ENCODE measurements at places on chromosomes 2 and 18.

DNA sequence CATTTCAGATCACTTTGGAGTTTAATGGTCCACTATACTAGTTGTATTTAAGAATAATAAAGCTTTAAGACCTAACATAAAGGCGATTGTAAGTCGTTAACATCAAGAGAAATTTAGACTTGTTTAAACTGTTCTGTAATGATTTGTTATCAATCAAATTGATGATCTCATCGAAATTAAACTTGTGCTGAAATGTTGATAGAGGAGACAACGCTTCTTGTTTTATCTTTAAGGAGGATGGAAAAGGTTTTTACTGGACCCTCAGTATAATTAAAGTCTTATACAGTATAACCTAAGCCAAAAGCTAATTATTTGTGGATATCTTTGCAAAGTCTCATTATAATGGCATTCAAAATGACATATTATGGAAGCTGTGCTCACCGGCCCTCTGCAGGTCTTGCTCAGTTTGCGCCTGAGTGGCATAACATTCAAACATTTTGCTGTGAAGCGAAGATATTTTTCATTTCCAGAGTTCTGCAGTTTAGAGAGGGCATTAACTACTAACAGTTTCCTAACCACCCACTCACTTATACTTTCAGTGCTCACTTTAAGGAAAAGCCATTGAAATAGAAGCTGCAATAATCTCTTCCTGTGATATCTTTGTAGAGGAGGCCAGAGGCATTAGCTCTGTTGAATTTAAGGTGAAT lies 1.4 kb upstream of the SERTAD2 start:
- DNase-seq = no peak

- DNase-seq = no peak
Measured at GRCh38 chr2:100721693-100722092, 98.2 kb upstream of the NPAS2 start.

GRCh38 chr2:24343225-24343882 lies 17.0 kb downstream of the ITSN2 start:
- DNase-seq = no peak

GRCh38 chr2:82395531-82395930 lies 2063.5 kb downstream of the SUCLG1 start:
- DNase-seq = no peak

- no peak for DNase-seq
Measured at GRCh38 chr2:186746584-186746983, 52.7 kb downstream of the FAM171B start.

DNA sequence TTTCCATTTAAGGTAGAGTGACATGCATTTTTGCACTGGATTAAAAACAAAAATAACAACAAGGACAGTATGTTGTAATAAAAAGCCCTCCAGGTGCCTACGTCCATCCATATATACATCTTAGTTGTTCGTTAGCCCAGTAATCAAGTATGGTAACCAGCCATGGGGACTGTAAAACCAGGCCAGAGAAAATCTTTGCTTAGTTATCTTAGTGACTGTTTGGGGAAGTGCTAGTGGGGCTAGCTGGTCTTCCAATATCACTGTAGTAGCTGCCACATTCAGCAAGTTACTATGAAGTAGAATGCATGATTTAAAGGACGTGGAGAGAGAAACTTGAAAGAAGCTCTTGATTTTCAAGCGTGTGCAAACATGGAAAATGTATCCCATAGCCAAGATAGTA lies 95.9 kb upstream of the STON1 start:
- no peak for DNase-seq
